Fibroblast of skin of abdomen (primary cell): ENCODE measurements at places on chromosomes 12 and 14.

GRCh38 chr12:116427200-116427930 is 131.8 kb upstream of the MAP1LC3B2 start:
- DNase-seq: no peak

DNA sequence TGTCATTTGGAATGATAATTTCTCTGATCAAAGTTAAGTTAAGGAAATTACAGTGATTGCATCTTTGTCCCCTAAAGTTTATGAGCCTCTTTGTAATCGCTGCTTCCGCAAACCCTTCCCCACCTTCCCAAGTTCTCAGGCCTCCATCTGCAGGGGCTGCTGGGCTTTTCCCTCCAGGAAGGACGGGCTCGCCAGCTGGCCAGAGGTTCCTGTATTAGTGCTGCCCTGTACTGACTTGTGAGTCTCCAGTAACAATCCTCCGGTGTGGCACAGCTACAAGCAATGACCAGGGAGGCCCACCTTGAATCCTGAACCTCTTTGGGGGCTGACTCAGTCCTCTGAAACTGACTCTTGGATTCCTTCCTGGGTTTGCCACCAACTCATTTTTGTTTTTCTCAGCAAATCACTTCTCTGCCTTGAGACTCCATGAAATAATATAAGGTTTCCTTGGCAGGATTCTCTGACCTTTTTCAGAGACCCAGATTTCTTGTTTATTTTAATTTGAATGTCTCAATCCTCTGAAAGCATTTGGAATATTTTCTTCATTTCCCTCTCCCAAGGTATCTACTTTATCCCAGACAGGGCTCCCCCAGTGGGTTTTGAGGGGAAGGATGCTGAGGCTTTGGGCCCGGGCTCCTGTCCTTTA is 398.6 kb downstream of the ZFP36L1 start:
- no peak for DNase-seq

GRCh38 chr12:110107369-110108281 is 16.5 kb upstream of the IFT81 start:
- peak; percentile 97 for DNase-seq

DNA sequence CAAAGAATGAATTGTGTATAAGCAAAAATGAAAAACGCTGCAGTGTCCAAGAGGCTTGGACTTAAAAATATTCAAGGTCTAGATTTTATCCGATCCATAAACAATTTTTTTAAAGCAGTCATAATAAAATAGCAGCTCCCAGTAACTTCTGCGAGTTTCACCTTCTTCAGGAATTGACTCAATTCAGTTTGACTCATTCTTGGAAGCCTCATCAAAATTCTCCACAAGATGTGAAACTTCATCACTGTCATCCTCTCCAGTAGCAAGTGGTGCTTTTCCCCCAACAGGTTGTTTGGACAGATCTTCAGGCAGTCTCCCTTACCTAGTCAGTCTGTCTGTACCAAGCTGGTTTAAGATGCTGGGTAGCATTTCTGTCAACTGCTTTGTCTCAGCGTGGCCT is 93.5 kb upstream of the FOXG1 start:
- DNase-seq: no peak

DNA sequence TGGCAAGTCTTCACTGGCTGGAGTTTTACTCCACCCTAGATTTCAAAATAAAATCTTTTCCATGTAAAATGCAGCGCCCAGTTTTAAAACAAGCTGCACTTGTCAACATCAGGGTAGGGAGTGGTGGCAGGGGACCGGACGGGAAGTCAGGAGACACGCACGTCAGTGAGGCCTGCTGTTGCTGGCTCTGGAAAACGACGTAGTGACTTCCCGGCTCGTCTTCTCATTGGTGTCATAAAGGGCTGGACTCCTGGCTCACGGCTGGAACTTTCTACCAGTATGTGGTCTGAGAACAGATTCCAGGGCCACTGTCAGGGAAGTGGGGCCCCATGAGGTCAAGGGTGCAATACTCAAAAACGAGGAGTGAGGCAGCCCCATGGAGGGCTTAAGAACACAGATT is 64.2 kb upstream of the FOXN3 start:
- no peak for DNase-seq

DNA sequence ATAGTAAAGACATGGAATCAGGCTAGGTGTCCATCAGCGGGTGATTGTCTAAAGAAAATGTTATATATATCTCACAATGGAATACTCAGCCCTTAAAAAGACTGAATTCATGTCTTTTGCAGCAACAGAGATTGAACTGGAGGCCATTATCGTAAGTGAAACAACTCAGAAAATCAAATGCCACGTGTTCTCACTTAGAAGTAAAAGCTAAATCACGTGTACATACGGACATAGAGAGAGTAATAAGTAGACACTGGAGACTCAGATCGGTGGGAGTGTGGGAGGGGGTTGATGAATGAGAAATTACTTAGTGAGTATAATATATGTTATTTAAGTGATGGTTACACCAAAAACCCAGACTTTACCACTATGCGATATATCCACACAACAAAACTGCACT is 266.3 kb upstream of the PPFIA2 start:
- no peak for DNase-seq

GRCh38 chr14:40983604-40984003 is 623.1 kb upstream of the LRFN5 start:
- no peak for DNase-seq

GRCh38 chr12:94671917-94672316 is 21.6 kb upstream of the TMCC3 start:
- no peak for DNase-seq

- no peak for DNase-seq
Observed at GRCh38 chr14:59543873-59544272, 32.7 kb downstream of the CCDC175 start.

DNA sequence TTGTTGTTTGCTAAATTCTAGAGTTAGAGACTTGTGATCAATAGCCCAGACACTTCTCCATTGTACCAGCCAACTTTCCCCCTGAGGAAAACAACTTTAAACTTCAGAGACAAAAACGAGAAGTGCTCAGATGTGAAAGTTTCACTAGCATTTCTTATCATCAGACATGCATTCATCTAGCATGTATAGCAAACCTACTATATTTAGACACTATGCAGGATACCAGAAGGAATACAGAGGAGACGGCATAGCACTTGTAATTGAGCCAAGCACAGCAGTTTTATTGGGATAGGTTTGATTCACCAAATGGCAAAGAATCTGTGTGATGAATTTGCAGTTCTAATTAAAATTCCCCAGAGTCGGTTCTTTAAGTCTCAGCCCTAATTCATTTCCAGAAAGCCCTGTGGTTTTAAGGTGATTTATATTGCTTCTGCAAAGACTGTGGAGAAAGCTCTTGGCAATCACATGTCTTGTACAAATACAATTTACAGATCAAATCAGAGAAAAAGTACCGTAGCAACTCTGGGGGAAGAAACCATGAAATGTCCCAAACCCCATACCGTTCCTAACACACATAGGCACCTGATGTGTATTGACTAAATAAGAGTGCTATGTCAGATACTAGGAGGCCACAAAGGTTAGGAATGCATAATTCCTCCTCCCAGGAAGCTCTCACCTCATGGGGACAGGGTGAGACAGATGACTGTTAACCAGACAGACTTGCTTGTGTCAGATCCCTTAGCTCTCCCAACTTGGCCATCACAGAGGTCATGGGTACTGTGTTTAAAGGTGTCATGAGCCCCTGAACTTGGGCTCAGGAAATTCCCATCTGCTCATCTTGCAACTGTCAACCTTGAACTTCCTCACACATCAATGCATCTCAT is 69.6 kb upstream of the KRAS start:
- peak; percentile 93 for DNase-seq

- DNase-seq: no peak
Observed at GRCh38 chr14:73945159-73945670, 4.7 kb downstream of the FAM161B start.

DNA sequence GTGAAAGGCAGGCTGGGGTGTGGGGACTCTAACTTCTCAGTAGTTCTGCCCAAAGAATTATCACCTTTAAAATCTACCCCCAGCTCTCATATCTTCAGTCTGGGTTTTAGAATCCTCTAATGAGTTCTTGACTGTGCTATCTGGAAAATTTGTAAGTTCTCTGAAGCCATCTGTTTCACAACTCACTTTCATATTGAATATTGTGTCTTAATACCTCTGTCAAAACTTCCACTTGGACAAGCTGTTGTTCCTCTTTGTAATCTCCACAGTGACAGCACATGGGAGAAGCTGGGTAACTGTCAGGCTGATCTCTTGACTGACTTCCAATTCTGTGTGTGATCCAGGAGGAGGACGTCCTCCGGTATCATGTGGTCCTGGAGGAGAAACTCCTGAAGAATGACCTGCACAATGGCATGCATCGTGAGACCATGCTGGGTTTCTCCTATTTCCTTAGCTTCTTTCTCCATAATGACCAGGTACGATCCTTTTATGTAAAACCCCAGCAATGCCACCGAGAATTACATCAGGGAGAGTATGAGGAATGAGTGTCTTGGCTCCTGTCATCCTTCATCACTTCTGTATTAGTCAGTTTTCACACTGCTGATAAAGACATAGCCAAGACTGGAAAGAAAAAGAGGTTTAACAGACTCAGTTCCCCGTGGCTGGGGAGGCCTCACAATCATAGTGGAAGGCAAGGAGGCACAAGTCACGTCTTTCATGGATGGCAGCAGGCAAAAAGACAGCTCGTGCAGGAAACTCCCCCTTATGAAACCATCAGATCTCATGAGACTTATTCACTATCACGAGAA is 111.9 kb downstream of the STAB2 start:
- DNase-seq: no peak

- peak; percentile 5 for DNase-seq
Observed at GRCh38 chr14:51020024-51020710, 74.7 kb downstream of the TRIM9 start.

DNA sequence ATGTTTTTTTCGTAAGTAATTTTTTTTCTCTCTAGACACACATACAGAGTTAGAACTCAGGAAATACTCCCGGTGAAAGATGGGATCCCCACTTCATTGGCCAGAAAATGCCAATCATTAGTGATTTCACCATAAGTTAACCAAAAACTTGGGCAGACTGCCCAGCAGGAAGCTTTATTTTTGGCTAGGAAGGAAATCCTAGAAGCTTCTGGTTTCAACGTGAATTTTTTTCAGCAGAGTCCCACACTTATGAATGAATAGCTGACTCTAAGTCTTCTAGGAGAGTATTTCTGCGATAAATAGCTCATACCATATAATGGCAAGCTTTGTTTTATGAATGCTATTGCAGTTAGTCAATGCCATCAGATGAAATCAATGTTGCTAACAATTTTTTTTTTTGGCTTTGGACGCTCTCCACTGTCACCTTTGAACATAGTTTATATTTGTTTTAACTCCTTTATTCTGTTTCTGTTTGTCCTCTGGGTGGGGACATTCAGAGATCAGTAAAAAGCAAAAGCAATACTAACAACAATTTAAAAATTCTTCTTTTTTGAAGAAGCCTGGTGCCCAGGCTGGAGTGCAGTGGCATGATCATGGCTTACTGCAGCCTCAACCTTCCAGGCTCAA is 9.5 kb downstream of the PPP1CC start:
- peak; percentile 66 for DNase-seq

DNA sequence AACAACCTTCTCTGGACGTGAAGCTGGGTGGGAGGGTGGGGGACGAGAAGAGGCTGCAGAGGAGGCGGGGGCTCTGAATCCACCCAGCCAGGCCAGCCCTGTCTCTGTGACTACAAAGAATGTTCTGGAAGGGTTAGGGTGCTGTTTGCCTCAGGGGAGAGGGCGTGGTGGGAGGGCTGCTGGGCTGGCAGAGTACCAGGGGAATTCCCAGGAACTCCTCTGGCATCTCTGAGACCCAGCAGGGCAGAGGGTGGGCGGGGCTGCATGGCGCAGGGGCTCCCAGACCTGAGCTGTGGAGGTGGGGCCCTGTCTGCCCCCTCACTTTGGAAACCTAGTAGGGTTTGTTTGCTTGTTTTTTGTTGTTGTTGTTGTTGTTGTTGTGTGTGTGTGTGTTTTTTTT is 45.5 kb upstream of the FZD10 start:
- DNase-seq: no peak

DNA sequence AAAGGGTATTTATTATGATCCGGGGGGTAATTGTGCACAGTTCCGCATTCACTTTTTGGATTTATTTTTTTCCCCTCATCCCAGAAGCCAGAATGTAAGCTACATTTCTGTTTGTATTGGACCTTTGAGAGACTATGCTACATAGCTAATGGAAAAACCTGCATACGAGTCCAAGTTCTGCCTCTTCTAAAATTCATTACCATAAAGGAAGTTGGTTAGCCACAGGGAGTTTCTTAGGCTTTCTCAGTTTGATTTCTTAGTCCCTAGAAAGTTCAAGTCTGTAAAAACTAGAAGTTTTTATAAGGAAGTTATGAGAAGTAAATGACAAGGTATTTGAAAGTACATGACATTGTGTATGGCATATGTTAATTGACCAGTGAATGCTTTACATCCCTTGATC is 138.7 kb downstream of the PDE3A start:
- no peak for DNase-seq

GRCh38 chr14:102770147-102771123 is 6.8 kb upstream of the TRAF3 start:
- no peak for DNase-seq

- no peak for DNase-seq
Observed at GRCh38 chr12:109789526-109790048, 43.6 kb downstream of the TRPV4 start.

DNA sequence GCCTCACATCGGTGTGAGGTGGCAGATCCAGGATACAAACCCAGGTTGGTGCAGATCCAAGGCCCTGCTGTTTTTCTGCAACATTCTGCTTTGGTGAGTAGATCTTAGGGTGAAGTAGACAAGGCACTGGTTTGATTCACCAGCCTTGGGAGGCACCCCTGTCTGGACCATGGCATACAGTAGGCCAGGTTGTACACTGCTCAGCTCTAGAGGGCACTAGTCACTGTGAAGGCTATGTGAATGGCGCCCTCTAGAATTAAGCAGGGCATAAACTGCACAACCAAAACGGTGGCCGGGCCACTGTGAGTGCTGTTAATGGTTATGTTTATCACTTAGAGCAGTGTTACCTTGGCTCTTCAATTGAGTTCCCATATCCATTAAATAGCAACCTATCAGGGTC is 280.6 kb upstream of the PWP1 start:
- peak; percentile 31 for DNase-seq

GRCh38 chr12:94867066-94867855 is 136.2 kb downstream of the NDUFA12 start:
- DNase-seq: no peak

DNA sequence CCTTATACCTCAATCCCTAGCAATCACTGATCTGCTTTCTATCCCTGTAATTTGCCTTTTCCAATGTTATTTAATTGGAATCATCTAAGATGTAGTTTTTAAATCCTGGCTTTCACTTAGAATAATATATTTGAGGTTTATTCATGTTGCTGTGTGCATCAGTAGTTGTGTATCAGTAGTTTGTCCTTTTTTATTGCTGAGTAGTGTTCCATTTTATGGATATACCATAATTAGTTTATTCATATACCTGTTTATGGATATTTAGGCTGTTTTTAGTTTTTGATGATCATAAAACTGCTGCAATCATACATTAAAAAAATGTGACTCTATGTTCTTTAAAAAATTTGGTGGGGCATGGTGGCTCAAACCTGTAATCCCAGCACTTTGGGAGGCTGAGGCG is 43.7 kb downstream of the FUT8 start:
- DNase-seq: no peak

GRCh38 chr14:88868558-88869159 is 44.2 kb downstream of the TTC8 start:
- DNase-seq: peak; percentile 14
